ENCODE measurements at places on chromosomes 3 and 15.

- DNase-seq: no peak
Observed at GRCh38 chr3:194357681-194358080, 6.6 kb upstream of the CPN2 start.

- no peak for DNase-seq
Observed at GRCh38 chr3:122488262-122488973, 26.3 kb downstream of the KPNA1 start.

- DNase-seq: no peak
Observed at GRCh38 chr3:111547631-111548030, 5.6 kb downstream of the CD96 start.

GRCh38 chr3:198067416-198067815 is 107.4 kb downstream of the LMLN start:
- no peak for DNase-seq

- DNase-seq: no peak
Observed at GRCh38 chr15:60526127-60526616, 47.2 kb upstream of the ICE2 start.

DNA sequence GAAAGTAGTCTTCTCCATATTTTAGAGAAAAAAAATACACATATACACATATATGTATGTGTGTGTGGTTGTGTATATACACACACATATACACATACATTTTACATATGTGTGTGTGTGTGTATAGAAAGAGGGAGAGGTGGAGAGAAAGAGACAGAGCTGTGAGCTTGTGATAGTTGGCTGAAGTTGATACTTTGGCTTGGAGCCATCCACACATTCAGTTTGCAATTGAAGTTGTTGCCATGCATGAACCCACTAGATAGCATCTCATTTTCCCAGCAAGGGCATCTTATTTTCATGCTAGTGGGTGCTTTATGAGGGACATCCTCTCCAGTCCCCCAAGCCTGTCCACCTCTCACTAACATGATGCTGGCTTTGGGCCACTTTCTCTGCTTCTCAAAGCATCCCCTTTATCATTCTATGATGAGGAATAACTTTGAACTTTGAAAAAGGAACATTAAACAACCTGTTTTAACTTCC is 228.6 kb downstream of the ZNF621 start:
- DNase-seq: no peak

DNA sequence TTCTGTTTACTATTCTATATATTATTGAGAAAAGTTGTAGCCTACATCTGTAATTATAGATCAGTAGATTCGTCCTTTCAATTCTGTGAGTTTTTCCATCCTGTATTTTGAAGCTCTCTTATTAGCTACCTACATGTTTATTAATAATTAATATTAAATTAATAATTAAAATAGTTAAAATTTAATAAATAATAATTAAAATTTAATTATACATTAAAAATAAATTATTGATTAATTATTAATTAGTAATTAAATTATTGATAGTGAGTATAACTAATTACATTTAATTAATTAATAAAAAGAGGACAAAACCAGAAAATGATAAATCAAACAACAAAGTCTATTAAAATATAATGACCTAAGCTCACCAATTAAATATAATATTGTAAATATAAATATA is 606.6 kb upstream of the ROBO1 start:
- no peak for DNase-seq

DNA sequence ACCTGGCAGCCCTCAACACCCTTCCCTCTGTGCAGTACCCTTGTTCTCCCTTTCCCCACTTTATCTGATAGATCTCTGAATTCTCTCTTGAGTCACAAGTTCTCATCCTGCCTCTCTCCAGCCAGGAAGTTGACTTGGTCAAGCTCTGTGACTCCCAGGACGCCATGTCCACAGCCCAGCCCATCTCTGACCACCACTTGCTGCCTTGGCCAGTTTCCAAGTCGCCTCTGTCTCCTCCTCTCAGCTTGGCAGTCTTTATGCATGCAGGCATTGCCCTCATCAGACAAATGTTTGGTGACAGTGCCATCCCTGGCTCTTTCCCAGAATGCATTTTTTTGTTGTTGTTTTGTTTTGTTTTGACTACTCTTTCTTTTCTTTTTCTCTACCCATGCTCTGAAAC is 25.7 kb downstream of the ZNF35 start:
- DNase-seq: no peak

DNA sequence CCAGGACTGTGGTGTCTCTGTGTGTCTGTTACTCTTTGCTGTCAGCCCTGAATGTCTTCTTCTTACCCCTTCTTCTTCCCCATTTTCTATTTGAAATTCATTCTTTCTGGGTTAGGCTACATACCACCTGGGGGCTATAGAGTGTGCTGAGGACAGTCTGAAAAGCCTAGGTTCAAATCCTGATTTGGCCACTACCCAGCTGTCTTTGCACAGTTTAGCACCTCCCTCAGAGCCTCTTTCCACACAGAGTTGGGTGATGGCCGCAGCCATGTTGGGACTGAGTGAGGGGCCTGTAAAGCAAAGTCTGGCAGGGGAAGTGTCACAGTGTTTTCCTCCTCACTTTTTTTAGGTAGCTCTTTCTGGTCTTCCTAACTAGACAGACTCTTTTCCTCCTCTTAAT is 113.7 kb downstream of the CHCHD6 start:
- DNase-seq: no peak

DNA sequence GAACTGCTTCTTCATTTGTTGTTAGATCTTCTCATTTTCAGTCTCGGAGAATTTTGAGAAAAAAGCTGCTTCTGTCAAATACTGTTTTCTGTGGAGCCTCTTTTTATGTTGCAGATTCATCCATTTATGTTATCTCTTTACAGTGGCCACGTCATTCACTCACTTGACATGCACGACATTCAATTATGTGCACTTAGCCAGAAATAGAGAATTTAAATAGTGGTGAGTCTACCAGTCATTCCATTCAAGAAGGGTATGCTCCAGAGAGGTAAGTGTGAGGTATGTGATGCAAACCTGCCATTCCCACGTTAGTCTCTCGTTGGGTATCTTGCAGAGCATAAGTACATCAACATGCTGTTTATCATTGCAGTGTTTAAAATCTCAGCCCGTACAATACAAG is 9.8 kb downstream of the ARPP19 start:
- DNase-seq: no peak

DNA sequence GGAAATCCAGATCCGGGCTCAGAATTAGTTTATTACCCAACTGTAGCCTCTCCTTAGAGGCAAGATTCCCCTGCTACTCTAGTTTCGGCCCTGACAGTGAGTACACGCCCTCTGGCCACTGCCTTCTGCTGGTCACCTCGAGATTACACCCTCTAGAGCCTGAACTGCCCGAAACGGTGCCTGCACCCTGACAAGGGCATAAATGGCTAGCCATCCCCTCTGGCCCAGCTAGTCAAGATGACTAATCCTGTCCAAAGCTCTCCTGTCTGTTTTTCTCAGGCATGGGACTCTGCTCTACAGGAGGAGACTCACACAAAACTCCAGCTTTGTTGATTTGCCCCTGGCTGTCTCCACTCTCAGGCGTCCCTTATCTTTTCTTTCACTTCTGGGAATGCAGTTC is 150.5 kb upstream of the UBE2E2 start:
- DNase-seq: no peak

DNA sequence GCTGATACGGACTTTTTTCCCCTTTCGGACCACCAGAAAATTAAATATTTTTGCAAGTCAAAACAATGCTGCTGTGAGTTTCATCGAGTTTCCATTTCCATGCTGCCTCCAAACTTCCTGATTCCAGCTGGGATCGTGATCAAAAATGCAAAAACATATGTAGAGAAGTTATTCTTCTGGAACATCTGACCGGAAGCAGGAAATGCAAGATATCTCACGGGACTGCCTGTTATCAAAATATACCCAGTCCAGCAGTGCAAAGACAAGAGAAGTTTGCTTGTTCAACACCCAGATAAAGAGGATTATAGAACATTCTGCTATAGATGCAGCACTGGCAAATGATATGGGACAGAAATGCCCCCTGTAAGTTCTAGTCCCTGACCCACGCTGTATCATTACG is 726.7 kb upstream of the NR2F2 start:
- no peak for DNase-seq

GRCh38 chr3:32372213-32372490 is 19.5 kb upstream of the CMTM7 start:
- DNase-seq: no peak

- no peak for DNase-seq
Observed at GRCh38 chr3:99839613-99840012, 22.0 kb downstream of the CMSS1 start.

DNA sequence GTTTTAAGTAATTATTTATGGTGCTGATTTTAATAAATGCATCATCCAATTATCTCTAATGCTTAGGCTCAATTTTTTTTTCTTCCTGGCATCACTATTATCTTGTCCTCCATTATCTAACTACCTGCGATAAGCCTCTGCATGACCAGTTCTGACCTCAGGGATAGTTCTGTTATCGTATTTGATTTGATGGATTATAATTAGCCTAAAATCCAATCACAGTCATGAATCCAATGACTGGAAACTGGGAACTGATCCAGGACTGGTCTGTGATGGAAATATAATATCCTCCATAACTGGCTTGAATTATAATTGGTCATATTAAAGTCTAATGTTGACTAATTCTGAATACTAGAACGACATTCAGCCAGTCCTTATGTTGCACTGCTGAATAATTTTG is 1.1 kb downstream of the MYH15 start:
- no peak for DNase-seq

- DNase-seq: peak; percentile 63
Observed at GRCh38 chr3:190325923-190326322, 3.7 kb upstream of the CLDN1 start.

- no peak for DNase-seq
Observed at GRCh38 chr15:92112180-92112579, 258.7 kb downstream of the SLCO3A1 start.

DNA sequence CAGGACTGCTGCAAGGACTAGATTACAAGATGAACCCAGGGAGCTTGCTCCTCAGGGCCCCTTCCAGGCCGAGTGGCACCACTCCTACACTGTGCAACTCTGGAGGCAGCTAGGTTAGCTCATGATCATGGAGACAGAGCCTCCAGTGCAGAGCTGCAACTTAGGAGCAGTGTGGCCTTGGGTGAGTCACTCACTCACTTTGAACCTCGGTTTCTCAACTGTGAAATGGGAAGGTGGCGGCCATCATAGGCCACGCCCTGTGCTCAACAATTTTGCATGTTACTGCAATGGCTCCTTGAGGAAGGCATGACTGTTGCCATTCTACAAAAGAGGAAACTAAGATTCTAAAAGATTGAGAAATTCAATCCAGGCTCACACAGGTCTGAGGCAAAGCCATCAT is 11.2 kb upstream of the CXCR6 start:
- no peak for DNase-seq

- DNase-seq: no peak
Observed at GRCh38 chr15:91780387-91780786, 73.1 kb upstream of the SLCO3A1 start.

- DNase-seq: no peak
Observed at GRCh38 chr3:69660631-69661030, 78.6 kb upstream of the MITF start.

DNA sequence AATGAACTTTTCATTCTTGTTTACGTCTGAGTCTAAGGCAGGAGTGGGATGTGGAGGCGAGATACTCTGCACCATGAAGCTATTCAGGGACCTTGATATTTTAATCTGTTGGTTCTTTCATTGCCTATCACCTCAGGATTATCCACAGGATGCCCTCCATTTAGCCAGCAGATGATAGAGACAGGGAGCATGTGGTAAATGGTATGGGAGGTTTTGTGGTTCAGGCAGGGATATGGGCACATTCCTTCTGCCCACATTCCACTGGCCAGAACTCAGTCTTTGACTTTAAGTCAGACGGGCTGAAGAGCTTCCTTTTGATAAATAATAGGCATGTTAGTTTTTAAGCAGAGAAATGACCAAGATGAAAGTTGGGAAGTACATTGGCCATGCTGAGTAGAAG is 548.0 kb upstream of the CCDC54 start:
- no peak for DNase-seq

- DNase-seq: no peak
Observed at GRCh38 chr15:42544853-42545629, 3.6 kb downstream of the LRRC57 start.

DNA sequence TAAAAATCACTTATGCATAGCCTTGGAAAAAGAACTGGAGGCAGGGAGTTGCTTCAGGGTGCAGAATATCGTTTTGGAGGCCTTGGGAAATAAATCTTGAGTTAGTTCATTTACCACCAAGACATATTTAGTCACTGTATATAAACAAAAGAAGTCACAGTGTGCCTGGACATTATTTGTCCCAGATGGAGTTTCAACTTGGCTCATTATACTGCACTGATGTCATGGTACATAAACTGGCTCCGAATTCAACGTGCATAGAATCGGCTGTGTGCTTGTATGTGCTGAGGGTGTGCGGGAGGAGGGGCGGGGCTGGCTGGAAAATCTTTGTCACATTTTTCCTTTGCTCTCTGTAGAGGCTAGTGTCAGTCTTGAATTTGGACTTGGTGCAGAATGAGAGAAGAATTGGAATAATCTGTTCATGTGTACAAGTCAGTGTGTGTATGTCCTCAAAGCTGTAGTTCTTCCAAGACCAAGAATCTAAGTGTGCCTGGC is 86.6 kb downstream of the FNDC3B start:
- DNase-seq: no peak

GRCh38 chr15:96960711-96961480 is 630.4 kb downstream of the NR2F2 start:
- no peak for DNase-seq

- no peak for DNase-seq
Observed at GRCh38 chr3:188439080-188439479, 285.1 kb downstream of the LPP start.

DNA sequence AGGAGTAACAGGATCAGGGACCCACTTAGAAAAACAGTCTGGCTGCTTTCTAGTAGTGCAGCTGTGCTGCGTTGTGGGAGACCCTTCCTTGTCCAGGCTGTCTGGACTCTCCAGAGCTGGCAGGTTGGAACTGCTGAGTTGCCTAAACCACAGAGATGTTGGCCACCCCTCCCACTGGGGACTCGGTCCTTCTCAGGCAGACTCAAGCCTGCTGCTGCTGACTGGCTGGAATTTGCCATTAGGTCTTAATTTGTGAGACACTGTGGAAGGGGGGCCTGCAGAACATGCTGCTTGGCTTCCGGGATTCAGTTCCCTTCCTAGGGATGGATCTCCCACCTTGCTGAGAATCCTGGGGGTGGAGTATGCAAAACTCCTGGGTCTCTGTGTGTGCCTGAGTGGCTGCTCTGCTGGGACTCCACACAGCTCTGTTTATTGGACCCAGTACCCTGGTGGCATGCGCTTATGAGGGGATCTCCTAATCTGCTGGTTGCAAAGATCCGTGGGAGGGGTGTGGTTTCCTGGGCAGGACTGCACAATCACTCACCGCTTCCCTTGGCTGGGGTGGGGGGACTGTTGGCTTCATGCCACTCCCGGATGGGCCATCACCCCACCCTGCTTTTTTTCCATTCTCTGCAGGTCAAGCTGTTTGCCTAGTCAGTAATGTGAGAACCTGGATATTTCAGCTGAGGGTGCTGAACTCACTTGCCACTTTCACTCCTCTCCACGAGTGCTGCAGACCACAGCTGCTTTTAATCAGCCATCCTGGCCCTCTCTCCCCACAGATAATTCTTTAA is 150.5 kb downstream of the CFAP20DC start:
- no peak for DNase-seq

GRCh38 chr3:31688984-31689383 is 156.3 kb downstream of the STT3B start:
- no peak for DNase-seq

All from NCI-H187 treated with DMSO at 0.1 percent for 48 hours (cell line).